ENCODE measurements at places on chromosomes 3 and 15.

DNA sequence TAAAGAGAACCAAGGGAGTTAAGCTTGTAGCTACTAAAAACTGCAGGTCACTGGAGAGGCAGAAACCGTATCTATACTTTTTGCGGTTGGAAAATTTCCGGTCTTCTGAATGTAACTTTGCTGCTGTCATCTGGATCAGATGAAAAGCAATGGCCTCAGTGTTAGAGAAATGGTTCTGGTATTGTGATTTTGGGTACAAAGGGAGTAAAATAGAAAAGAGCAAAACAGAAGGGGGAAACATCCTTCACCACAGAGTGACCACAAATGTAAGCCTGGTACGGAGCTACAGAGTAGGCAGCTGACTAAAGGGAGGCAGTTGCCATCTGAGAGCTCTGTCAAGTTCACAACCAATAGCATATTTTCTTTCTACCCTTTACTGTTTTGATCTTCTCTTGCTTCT lies 5.6 kb downstream of the CD96 start:
- ATAC-seq, result peak; percentile 77

DNA sequence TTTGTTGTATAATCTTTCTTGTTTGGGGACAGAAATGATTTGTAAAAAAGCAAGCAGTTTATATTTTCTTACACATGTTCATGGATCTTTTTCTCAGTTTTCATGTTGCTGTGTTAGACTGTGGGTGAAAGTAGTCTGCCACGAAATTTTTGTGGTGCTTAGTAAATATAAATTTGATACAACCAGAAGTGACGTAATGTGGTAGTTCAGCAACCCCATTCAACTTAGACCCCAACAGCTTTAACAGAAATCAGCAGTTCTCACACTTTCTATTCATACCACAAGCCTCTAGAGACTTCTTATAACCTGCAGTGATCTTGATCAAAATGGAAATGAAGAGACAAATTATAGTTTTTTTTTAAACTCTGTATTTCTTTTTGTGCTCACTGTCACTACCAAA lies 120.2 kb upstream of the IGSF10 start:
- no peak for ATAC-seq

GRCh38 chr3:124941771-124942170 lies 7.2 kb upstream of the MUC13 start:
- no peak for ATAC-seq

- ATAC-seq, result no peak
Observed at GRCh38 chr3:12005951-12006625, 1.9 kb downstream of the SYN2 start.

GRCh38 chr3:189646853-189647542 lies 15.8 kb downstream of the TP63 start:
- ATAC-seq, result peak; percentile 33

DNA sequence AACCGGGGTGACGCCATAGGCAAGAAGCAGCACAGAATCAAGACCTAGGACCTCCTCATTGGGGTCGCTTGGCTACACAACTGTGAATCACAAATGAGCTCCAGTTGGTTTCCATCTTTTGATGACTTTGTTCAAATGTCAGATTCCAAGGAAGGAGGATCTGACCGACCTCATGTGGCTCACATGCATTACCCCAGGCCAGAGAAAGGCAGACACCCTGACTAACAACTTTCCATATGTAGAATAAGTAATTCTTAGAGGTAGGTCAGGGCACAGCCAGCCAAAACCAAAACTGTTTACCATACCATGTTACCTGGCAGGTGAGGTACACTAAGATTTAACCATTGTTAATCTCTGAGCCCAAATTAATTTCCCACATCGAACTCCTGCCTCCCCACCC lies 96.5 kb downstream of the CCNL1 start:
- no peak for ATAC-seq

DNA sequence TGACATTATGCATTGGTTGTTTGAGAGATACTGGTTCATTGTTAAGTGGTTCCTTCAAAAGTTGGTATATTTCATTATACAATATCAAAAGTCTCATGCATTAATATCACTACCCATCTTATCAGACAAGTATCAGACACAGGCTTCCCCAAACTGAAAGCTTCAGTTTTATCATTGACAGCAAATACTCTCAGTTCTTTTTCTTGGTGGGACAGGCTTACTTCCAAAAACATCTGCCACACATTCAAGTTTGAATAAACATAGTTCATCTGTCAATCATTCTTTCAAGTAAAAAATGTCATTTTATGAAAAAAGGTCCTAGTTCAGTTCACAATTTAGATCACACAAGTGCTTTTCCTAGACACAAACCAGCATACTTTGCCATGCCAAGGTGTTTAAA lies 280.0 kb upstream of the TRIM42 start:
- no peak for ATAC-seq

- ATAC-seq, result no peak
Observed at GRCh38 chr3:165283328-165283727, 87.1 kb upstream of the SLITRK3 start.

DNA sequence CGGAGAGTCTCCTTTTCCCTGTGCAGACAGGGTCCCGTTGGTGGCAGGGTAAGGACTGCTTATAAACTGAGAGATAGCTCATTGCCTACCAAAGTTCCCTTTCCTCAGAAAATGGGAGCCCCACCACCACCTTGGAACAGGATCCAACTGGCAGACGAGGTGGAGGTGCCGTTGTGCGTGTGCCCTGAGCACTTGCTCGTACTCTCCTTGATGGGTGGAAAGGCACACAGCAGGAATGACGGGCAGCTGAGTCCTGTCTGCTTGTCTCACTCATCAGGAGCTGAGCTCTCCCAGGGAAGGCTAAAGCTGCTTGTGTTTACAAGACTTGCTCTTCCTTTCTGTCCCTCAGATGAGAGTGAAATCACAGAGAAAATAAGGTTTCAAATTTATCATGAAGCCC lies 60.7 kb downstream of the B3GNT5 start:
- no peak for ATAC-seq

- ATAC-seq, result no peak
Observed at GRCh38 chr3:24683633-24684384, 189.2 kb upstream of the THRB start.

DNA sequence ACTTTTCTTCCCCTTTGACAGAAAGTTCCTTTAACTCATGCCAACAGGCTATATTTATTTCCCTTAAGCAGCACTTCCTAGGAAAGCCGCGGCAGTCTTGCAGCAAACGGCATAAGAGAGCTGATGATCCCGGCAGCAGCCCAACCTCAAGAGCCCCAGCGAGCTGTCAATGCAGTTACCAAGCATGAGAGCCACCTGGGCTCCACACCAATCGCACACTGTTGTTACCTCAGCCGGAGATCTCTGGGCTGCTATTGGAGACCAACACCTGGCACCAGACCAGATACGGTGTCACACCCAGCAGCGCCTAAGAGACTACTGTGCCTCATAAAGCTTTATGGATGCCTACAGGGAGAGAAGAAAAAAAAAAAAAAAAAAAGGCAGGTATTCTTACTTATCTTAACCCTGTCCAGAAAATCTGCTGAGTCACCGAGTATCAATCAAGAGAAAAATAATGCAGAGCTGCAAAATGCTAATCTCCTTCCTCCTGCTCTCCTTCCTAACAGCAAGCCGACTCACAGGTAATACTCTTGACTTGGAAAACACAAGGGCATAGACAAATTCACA lies 11.7 kb downstream of the ABCC5 start:
- peak; percentile 63 for ATAC-seq

- no peak for ATAC-seq
Observed at GRCh38 chr3:69998759-69999139, 784 bp upstream of the SAMMSON start.

- ATAC-seq, result no peak
Observed at GRCh38 chr15:88833731-88834100, 30.5 kb downstream of the ACAN start.

DNA sequence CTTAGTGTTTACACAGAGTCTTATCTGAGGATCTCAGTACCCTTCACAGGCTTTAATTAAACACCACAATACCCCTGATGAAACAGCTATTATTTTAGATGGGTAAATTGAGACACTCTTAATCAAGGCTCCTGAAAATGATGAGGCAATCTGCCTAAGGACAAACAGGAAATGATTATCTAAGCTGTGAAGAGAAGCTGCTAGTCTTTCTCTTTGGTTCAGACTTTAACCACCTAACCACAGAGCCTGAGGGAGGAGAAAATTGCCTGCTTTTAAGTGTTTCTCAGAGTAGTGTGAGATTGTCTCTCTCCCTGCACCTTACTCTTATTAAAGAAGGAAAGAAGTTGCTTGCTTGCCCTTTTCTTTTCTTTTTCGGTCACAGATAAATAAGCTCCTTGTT lies 364.3 kb upstream of the ADAMTS9 start:
- ATAC-seq, result no peak

DNA sequence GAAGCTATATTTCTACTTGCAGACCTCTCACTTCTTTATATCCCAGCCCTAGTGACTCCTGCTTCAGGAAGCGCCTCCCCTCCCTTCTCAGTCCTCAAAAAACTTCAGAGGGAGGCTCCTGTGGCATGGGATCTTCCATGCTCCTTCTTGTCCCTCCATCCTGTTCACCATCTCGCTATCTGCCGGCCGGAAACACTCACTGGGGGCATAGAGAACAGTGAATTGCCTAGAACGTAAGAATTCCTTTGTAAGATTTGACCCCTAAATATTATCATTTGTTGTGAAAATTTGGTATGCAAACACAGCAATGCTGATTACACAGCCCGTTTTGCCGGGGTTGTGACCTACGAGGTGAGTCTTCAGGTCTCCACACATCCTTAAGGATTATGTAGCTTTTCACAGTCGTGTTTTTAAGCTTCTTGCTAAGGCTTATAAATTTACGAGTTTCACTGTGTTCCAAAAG lies 218.7 kb upstream of the ATP10A start:
- no peak for ATAC-seq

DNA sequence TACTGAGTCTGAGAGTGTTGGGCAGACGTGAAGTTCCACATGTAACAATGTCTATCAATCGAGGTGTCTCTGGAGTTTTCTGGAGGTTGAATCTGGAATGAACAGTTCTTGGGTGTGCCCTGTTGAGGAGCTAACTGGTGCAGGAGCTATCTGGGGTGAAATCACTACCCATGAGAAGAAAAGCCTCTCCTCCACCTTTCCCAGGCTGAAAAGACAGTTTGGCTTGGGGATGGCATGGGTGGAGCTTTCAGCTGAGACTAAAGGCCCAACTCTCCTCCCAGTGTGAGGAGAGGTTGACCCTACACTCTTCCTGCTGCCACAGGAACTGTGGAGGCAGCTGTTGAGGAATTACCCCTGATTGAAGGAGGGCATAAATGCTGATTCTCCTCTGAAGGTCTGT lies 54.4 kb upstream of the LRRFIP2 start:
- no peak for ATAC-seq

GRCh38 chr3:78517965-78518364 lies 1249.8 kb downstream of the ROBO1 start:
- no peak for ATAC-seq

- ATAC-seq, result no peak
Observed at GRCh38 chr3:90035643-90036042, 928.2 kb downstream of the EPHA3 start.

GRCh38 chr15:90912770-90913075 lies 9.6 kb downstream of the MAN2A2 start:
- no peak for ATAC-seq

GRCh38 chr3:5729852-5730251 lies 542.3 kb downstream of the EDEM1 start:
- no peak for ATAC-seq

GRCh38 chr15:57782731-57783130 lies 76.2 kb downstream of the POLR2M start:
- ATAC-seq, result no peak

- ATAC-seq, result peak; percentile 14
Observed at GRCh38 chr3:71064956-71065763, 518.4 kb downstream of the FOXP1 start.

GRCh38 chr15:25089577-25089976 lies 134.8 kb downstream of the SNRPN start:
- ATAC-seq, result no peak

DNA sequence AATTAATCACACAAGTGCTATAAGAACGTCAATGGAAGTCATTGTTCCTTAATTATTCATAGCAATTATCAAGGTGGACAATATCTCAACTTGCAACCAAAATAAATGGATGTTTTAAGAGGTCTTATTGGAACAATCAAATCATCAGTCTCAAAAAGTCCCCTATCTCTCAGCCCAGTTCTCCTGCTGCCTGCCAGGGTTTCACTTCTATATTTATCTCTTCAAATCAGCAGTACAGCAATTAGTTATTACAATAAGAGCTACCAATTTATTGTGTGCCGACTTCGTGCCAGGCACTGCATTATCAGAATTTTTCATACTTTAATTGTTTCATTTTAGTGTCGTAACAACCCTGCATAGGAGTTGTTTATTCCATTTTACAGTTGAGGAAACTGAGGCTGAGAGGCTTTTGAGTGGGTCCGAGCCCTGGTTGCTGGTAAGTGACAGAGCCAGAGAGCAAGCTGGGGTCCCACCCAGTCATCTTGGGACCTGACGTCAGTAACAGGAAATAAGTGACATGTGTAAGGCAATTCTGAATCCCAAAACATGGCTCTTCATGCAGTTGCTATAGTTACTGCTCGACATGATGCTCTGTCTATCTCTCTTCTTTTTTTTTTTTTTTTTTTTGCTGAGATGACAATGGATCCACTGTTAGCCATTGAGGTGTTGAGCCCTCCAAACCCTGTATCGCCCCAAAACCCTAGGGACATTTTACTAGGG lies 8.8 kb upstream of the KCTD6 start:
- peak; percentile 20 for ATAC-seq

DNA sequence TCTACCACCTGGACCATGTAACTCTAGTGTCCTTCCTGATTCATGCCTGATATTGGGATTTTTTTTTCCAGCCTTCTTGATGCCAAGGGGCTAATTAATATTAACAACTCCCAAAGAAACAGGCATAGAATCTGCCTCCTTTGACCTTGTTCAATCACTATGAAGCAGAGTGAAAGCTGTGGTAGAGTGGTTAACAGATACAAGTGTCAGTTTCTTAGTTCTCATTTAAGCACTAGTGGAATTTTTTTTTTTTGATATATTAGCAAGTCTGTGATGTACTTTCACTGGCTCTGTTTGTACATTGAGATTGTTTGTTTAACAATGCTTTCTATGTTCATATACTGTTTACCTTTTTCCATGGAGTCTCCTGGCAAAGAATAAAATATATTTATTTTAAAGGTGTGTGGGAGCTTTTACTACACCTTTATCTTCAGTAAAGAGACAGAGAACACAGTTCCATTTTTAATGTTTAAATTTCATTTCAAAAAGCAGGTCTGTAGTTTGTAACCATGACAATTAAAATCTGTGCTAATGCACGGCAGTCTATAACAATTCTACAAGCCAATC lies 67.1 kb downstream of the TOP2B start:
- no peak for ATAC-seq

DNA sequence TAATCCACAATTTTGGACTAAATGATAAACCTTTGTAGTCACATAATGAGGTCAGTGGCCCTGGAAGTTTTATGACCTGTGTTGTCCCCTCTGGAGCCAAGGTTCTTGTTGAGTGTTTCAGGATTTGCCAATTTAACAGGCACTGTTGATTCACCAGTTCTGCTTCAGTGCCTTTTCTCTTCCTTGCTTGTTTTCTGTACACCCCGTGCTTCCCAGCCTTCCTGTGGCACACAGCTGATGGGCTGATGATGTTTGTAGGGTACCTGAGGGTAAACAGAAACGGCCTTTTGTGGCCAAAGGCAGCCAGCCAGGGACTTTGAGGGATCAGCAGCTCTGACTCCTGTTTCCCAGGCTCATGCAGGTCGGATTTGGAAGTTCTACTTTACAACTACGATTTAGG lies 13.3 kb downstream of the GYG1 start:
- ATAC-seq, result no peak

Measured in activated CD4-positive, CD25-positive, alpha-beta regulatory T cell treated with anti-CD3 and anti-CD28 coated beads, Interleukin-2, amount 50 U/mL, for 24 hours (primary cell).